ENCODE measurements at places on chromosomes 6 and 20. TPM values are rescaled to one million over a fixed set of nuclear protein-coding genes. Genes with fewer than 3 reads are reported as not detected.

Gene DOK5
- polyA plus RNA-seq, result not detected

Gene PLEKHG1
- 66.2 TPM for polyA plus RNA-seq

Gene SH3BGRL2
- 0.23 TPM for polyA plus RNA-seq

Gene CALHM4
- not detected for polyA plus RNA-seq

Gene MAP7
- polyA plus RNA-seq, result 0.16 TPM

DNA sequence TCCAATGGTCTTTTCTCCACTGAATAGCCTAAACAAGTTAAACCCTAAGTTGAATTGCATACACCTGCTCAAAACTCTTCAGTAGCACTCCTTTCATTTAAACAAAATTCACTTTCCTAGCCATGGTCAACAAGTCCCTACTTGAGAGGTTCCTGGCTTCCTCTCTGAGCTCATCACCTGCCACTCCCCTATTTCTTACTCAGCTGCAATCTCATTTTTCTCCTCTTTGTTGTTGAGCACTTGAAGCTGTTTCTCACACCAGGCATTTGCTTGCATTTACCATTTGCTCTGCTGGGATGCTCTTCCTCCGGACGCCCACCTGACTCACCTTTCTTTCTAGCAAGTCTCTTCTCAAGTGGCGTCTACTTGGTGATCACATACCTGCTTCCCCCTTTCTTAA is 38.5 kb downstream of the EDN1 start:
- no peaks in the 10 kb centered on the region for H3K36me3 ChIP-seq
- no peak overlapping the region for H3K27ac ChIP-seq
- DNase-seq, result no peak

Data from B cell (primary cell).